Cortex of kidney (tissue), 1 donor: ENCODE measurements at places on chromosomes 3 and 15.

- no peak for DNase-seq
Observed at GRCh38 chr15:38427380-38427779, 26.5 kb upstream of the FAM98B start.

- no peak for DNase-seq
Observed at GRCh38 chr3:161339517-161340500, 31.5 kb downstream of the SPTSSB start.

DNA sequence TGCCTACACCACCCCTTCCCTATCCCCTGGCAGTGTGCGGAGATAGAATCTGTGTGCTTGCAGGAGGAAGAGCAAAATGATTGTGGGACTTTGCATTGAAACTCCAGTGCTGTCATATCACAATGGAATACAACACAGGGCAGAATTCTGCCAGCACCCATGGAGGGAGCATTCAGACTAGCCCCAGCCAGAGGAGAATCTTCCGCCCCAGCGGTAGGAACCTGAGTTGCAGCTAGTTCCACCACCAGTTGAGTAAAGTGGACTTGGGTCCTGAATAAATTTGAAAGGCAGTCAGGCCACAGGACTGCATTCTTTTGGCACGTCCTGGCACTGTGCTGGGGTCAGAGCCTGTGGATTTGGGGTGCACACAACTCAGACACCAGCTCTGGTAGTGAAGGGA, 27.5 kb downstream of the NCBP2 start:
- DNase-seq: no peak

GRCh38 chr3:170232266-170232665, 10.0 kb downstream of the PRKCI start:
- DNase-seq: no peak

DNA sequence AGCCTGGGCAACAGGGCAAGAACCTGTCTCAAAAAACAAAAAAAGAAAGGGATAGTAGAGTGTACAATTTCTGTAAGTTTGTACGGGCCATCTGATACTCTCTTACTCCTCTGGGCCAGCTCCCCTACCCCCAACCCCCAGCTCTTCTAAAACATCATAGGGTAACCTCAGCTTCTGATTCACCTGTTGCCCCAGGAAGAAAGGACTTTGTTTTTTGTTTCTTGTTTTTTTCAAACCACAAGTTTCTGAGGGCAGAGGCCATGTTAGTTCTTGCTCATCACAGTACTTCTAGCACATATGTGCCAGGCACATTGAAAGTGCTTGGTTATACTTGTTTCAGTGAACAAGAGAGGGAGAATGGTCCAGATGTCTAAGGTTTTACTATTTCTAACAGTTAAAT, 20.2 kb downstream of the ATOSA start:
- DNase-seq: no peak

DNA sequence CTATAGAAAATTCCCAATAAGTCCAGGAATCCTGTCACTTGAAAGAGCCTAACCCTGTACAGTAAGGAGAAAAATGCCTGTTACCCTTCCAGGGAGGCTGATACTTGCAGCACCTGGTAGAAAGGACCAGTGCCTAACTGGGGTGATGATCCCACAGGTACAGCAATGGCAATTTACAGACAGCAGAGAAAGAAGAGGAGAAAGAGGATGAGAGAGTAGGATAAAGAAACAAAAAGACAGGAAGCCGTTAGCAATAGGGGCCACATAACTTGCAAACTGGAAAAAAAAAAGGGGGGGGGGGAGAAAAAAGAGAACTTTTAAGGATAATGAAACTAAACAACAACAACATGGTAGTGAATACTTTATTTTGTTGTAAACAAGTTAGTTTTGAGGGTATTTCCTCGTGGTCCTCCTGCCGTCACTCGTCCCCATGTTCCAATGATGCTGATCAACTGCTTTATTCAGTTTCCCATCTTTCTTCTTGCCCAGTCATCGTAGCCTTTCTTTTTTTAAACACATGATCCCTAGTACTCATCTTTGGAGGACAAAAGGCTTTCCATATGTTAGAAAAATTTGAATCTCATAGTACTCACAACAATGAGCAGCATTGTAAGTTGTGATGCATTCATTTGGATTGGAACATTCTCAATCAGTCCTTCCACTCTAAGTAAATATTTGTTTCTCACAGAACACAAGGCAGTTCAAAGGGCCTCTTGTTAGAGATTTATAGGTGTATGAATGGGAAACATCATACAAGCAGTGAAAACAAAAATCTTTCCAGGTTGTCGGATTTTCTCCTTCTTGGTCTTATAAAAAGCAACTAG, 8.6 kb downstream of the TM4SF1 start:
- no peak for DNase-seq

DNA sequence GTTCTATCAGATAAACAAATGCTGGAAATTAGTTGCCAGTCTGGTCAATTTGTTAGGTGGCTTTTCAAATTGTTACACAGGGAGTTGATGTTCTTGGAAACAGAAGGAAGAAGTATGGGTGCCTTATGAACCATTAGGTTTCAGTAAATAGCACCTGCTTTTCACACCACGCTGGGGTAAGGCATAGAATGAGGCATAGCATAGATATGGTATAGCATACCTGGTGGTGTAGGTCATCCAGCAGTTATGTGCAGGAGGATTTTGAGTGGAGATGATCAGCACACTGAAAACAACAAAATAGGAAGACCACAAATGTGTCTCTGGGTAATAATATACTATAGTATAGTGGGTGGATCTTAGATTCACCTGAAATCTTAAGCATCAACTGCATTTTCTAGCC, 121.4 kb downstream of the GMPS start:
- no peak for DNase-seq

- DNase-seq: no peak
Observed at GRCh38 chr15:31069360-31070000, 32.0 kb downstream of the TRPM1 start.

DNA sequence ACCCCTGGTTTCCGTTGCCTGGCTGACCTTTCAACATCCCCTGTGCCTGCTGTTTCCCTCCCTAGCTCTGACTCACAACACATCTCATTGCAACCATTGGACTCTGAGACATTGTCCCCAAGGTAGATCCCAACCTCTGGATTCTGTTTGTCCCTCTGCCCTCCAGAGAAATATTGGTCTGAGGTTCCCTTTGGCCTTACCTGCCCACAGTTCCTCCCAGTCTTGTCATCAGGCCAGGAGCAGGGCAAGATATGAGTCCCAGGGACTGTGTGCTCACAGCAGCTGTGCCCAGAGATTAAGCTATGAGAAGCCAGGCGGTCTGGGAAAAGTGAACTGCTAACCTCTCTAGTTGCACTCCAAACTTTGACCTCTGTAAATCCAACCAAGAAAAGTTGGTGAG, 168.2 kb upstream of the NR2F2 start:
- DNase-seq: no peak

GRCh38 chr15:96699871-96700401, 369.4 kb downstream of the NR2F2 start:
- no peak for DNase-seq

GRCh38 chr15:90030376-90030775, 29.3 kb downstream of the ZNF710 start:
- DNase-seq: no peak

DNA sequence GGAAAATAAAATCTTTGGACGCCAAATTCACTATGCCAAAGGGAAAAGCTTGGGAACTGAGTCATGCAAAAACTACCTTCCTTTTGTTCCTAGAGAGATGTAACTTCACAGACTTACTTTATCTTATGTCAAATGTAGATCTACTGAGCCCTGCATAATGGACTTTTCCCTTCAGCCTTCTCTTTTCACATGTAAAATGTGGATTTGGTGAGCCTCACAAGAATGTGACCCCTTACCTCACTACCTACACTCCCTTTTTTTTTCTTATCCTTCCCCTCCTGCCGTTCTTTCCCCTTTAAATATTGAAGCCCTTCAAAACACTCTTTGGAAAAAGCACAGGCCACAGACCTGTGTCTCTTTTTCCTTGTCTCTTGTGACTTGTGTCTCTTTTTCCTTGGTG, 14.0 kb upstream of the PCCB start:
- no peak for DNase-seq

GRCh38 chr15:63391669-63392360, 10.2 kb upstream of the CA12 start:
- DNase-seq: no peak

- no peak for DNase-seq
Observed at GRCh38 chr15:97146929-97147870, 813.3 kb upstream of the ARRDC4 start.

DNA sequence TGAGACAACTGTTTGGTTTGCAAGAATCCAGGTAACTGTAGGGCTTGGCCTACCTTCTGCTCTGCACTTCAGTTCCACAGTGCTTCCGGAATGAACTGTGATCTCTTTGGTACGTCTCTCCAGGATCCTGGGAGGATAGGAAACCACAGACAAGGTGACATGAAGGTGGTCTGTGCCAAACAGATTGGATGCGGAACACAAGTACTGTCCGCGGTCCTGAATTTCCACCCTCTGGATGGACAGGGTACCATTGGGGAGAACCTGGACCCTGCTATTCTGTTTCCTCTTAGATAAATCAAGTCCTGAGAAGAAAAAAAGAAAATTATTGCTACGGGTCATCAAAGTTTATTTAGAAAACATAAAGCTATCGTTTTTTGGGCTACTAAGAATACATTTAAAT, 17.3 kb downstream of the IGSF10 start:
- no peak for DNase-seq

GRCh38 chr15:56038015-56038414, 44.6 kb upstream of the NEDD4 start:
- DNase-seq: no peak
